Stimulated activated CD8-positive, alpha-beta memory T cell treated with anti-CD3 and anti-CD28 coated beads, Interleukin-7, amount 100 ng/mL, for 4 hours (primary cell): ENCODE measurements at places on chromosomes 11 and 22.

DNA sequence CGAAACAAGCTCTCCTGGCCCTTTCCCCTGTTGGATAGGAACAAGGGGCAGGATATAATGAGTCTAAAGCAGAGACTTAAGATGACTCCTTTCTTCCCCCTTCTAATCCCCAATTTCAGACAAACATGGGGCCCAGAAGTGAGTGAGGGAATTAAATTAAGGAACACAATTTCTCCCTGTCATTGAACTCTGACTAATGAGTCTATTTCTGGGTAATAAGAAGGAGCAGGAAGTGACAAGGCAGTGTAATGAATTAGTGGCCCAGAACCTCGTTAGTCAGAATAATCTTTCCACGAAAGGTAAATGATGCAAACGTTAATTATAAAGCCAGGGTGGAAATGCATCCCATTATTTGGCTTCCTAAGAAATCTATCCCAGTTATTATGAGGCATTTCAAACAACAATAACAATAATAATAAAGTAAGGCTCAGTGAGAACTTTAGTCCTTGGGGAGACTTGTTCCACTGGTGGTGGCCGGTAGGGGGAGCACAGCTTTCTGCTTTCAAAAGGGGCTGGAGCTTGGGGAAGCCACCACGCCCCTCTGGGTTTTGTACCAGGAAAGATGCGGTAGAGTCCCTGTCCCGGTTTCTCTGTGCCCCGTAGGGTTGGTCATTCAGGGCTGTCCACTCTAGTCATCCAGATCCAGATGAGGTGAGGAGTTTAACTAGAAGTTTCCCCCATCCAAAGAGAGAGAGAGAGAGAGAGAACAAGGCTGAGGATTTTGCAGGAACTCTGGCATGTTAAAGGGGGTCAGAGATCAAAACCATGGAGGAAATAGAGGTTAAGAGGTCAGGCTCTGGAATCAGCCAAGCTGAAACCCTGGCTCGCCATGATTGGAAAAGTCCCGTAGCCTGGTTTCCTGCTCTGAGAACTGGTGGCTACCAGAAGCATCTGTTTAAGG is 298.3 kb downstream of the NTM start:
- DNase-seq = no peak

DNA sequence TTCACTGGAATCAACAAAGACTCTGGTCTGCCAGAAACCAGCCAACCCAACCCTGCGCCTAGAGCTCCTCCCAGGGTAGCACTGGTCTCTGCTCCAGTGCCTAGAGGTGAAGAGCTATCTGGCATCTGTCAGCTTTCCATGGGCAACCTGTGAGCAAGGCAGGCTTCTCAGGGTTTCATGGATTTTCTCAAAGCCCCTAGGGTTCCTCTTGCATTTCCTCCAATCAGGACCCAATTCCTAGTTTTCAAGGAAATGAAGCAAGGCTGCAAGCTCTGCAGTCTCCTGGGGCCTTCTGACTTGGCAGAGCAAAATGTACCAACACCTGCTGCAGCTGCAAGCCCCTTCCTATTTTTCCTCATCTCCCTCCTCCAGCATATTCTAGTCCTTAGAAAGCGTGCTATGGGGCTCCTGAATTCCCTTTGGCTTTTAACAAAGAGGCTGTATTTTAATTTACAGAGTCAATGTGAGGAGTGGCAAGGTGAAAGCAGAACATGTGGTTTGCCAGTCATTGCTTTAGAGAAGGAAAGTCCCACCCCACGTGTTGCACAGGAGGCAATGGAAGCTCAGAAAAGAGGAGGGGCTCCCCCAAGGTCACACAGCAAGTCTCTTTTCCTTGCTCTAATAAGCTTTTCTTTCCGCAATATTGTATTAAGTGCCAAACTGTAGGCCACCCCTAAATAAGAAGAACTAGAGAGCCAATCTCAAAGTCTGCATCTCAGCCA is 33.0 kb upstream of the RIC3 start:
- DNase-seq = no peak

- DNase-seq = peak; percentile 6
Observed at GRCh38 chr22:29167032-29167911, 38.4 kb upstream of the EMID1 start.

- DNase-seq = no peak
Observed at GRCh38 chr22:36901411-36902142, 11.9 kb upstream of the CSF2RB start.

DNA sequence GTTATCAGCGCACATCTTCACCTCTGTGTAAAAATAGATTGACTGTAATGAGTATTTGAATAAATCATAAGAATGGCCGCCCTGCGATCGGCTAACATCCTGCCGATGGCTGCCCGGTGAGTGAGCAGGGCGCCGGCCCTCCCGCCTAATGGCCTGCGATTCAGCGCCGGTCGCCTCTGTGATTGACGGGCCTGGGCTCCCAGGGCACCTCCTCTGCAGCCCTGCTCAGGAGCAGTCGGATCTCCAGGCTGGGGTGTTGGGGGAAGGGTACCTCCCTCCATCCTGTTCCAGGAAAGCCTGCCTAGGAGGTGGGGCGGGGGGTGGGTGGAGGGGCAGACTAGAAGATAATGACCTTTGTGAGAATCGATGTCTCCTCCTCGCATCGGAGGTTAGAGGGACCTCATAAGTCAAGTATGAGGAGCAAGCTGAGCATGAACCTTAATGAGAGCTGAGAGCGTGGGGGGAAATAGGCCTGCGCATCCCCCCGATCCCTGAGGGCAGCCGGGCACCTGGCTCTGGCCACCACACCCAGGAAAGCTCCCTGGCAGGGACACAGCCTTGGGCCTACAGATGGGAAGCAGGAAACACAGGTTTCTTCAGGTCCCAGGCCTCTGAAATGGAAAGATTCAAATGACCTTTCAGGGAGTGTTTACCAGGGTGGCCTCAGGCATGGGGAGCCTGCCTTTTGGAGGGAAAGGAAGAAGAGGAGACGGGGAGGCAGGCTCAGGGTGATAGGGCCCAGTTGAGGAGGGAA is 71.7 kb downstream of the PKNOX2 start:
- no peak for DNase-seq

- DNase-seq = no peak
Observed at GRCh38 chr11:13045734-13046133, 36.6 kb downstream of the RASSF10 start.

- DNase-seq = no peak
Observed at GRCh38 chr22:50282361-50283155, 12.4 kb upstream of the MAPK11 start.

GRCh38 chr11:126545057-126545555 is 189.6 kb downstream of the ST3GAL4 start:
- DNase-seq = no peak

GRCh38 chr11:65558930-65559509 is 861 bp upstream of the LTBP3 start:
- DNase-seq = no peak

GRCh38 chr11:119089319-119089718 is 4.6 kb downstream of the HMBS start:
- no peak for DNase-seq

- DNase-seq = peak; percentile 35
Observed at GRCh38 chr22:46355369-46355995, 20.0 kb downstream of the TRMU start.

GRCh38 chr11:68191661-68192579 is 21.2 kb downstream of the KMT5B start:
- DNase-seq = no peak

DNA sequence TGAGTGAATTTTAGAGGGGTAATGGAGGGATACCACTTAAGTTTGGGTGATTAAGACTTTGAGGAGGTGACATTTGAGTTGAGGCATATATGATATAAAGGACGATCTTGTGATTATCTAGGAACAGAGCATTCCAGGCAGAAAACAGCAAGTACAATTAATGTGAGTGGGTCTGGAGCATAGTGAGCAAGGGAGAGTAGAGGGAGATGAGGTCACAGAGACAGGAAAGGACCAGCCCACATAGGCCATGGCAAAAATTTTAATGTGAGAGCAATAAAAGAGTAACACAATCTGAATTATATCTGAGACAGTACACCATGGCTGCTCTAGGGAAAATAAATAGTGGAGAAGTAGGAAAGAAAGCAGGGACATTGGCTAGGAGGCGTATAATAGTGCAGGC is 14.5 kb upstream of the HSPA8 start:
- no peak for DNase-seq

DNA sequence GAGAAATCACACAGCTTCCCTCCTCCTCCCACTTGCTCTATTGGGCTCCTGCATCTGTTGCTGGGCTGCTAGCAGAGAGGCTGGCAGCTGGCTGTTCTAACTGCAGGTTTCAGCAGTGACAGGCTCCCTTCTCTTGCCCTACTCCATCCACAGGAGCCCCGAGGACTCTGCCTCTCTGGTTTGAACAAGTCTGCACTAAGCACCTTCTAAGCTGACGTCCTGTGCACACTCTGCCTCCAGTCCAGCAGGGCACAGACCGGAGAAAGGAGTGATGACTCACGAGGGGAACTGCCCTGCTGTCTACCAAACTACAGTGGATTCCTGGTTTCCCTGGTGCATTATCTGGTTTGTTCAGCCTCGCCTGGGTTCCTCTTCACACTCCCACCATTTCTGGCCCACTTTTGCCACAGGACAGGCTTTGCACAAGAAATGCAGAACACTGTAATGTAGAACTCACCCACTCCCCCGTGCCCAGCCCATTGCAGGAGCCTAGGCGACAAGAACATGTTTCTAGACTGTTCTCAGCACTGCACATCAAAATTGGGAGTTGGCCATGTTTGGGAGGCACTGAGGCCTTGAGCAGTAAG is 26.0 kb downstream of the IL10RA start:
- DNase-seq = no peak

GRCh38 chr22:21919526-21920307 is 32.9 kb downstream of the PPM1F start:
- DNase-seq = no peak

DNA sequence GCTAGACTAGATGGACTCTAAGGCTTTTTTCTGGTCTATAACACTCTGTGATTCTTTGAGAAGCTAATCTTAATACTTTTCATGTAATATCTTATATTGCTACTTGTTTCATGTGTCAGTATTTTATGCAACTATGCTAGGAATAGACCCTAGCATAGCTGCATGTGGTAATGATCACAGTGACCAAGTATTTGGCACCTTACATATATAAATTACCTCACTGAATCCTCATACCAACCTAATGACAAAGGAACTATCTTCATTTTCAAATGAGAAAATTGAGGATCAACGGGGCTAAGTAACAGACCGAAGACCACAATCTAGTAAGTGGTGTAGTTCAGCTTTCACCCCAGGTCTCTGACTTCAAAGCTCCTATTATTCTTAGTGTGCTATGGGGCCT is 327.3 kb upstream of the PITPNB start:
- DNase-seq = no peak

DNA sequence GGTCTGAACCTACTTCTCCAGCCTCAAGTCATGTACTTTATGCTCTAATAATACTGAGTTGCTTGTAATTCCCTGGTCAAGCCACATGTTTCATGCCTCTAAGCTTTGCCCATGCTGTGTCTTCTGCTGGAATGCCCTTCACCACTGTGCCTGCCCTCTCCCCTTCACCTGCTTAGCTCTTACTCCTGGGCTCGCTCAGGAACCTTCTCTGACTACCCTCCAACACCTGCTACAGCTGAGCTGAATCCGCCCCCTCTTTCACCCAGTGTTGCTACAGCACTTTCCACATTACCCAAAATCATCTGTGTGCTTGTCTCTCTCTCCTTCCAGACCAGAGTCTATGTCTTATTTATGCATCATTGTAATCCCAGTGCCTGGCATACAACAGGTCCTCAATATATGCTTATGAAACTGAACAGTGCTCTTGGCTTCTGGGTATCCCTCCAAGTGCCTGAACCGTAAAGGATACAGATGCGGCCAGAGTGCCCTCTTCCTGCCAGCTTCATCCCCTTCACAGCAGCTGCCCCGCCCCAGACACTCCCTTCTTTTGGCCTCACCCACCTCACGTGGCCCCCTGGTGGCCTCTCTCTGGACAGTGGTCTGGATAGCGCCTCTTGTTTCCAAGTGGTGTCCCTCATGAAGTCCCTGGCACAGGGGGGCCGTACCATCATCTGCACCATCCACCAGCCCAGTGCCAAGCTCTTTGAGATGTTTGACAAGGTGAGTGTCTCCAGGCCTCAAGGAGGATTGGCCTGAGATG is 7.1 kb downstream of the ABCG4 start:
- DNase-seq = no peak

- DNase-seq = peak; percentile 54
Observed at GRCh38 chr11:1772270-1773130, 8.8 kb upstream of the CTSD start.

- no peak for DNase-seq
Observed at GRCh38 chr11:13920756-13921155, 41.8 kb upstream of the SPON1 start.

GRCh38 chr11:8375932-8376331 is 112.3 kb upstream of the LMO1 start:
- no peak for DNase-seq

DNA sequence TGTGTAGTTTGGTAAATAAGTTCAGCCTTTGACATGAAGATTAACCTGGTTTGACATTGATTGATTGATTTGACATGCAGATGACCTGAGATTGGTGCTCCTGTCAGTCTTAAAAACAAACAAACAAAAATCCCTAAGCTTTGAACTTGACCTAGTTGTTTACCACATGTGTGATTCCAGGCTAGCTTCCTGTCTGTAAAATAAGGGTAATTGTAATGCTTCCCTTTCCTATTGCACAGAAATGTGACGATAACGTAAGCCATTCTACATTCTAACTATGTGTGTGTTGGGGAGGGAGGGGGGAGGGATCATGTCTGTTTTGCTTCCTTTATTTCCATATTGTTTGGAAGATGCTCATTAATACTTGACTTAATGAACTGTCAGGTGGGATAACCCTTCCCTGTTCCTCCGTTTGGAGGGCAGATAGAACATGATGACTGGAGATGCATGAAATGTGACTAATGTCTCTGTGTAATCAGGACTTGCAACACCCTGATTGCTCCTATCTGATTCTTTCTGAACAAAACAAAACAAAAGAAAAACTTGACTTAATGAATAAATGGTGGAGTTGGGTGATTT is 106.1 kb upstream of the CLMP start:
- no peak for DNase-seq

- no peak for DNase-seq
Observed at GRCh38 chr11:34601085-34601444, 19.8 kb upstream of the EHF start.

GRCh38 chr11:131327421-131327820 is 43.0 kb upstream of the NTM start:
- DNase-seq = no peak

GRCh38 chr22:20550851-20551744 is 43.7 kb downstream of the MED15 start:
- no peak for DNase-seq

- no peak for DNase-seq
Observed at GRCh38 chr11:128502726-128503125, 84.6 kb downstream of the ETS1 start.

DNA sequence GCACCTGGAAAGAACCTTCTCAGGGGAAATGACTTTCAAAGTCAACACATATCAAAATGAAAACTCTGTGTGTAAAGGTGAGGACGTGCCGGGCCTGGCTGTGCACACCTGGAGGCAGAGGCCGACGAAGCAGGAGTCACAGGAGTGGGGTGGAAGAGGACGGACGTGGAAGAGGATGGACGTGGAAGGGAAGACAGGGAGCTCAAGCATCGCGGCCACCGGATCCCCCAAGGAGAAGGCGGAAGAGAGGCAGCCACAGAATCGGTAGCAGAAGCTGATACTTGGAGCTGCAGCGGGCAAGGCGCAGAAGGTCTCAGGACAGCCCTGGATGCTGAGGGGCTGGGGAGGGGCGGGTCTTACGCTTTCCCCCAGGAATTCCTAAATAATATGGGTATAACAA is 519.8 kb downstream of the BRD1 start:
- DNase-seq = no peak
